Left renal cortex interstitium (tissue), 4 donors: ENCODE measurements at places on chromosomes 2 and 18. TPM values are rescaled to one million over a fixed set of nuclear protein-coding genes. Genes with fewer than 3 reads are reported as not detected.
A peak's percentile ranks its signal among the peaks of the same experiment; 100 is the strongest.

DNA sequence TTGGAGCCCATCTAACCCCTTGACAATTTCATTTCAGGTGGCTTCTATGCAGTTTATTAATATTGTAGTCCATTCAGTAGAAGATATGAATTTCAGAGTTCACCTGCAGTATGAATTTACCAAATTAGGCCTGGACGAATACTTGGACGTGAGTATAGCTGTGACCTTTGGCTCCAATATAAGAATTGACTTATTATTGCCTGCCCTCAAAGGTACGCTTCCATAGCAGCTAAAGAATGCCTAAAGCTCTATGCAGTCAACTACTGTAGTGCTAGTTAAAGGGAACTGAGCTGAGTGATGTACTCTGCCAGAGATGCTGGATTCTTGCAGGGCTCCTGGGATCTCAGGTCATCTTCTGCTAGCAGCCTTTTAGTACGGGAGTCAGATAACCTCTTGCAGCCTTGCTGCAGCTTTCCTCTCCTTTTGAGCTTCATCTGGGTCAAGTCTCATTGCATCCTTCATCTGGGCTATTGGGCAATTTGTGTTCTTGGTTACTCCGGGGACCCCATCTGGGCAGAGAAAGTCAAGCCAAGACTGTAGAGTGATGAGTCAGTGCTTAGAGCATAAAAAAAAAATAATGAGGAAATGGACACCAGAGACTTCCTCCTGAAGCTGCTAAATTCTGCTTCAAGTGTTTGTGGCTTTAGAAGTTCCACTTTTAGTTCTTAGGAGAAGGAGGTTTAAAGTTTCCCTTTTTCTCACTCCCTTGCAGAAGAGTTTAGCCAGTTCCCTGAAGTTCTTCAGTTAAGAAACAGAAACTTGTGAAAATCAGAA is 105.6 kb downstream of the PRPF40A start:
- DNase-seq = no peak

Gene SCN3A
- 0.14 TPM for polyA plus RNA-seq

DNA sequence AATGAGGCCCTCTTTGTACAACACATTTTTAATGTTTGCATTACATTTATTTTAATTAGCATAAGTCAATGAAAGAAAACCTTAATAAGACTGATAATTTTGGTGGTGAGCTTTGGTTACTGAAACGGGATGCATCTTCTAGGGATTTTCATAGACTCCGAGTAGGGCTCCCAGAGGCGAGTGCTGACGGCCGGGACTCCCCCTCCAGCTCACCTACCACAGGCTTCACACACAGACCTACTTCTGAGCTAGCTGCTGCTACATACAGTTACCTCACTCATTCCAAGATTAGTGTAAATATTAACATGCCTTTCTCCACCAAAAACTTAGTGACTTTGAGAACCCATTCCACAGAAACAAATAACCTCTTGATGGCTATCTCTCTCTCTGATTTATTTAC is 271.1 kb downstream of the GALR1 start:
- DNase-seq = no peak

GRCh38 chr18:36772241-36772723 is 56.5 kb downstream of the TPGS2 start:
- DNase-seq = peak; percentile 58

GRCh38 chr2:37224063-37224462 is 7.3 kb downstream of the CEBPZ start:
- no peak for DNase-seq

Gene CEBPZOS
- 58.1 TPM for polyA plus RNA-seq

Gene FAM117B
- 26.6 TPM for polyA plus RNA-seq

DNA sequence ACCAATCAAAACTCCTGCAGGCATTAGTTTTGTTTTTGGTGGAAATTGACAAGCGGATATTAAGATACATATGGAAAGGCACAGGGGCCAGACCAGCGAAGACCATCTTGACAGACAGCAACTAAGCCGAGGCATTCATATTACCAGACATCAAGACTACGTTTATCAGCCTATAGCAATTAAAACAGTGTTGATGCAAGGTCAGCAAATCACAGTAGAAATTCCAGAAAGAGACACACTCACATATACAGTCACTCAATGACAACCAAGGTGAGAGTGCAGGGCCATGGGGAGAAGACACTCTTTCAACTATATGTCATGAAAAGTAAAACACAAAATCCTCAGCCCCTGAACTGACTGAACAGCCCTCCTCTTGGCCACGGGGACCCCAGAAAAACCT is 164.6 kb downstream of the TPO start:
- no peak for DNase-seq
